ENCODE measurements at places on chromosomes 5 and 9.
A peak's percentile ranks its signal among the peaks of the same experiment; 100 is the strongest.

GRCh38 chr5:88159591-88159990, 109.1 kb downstream of the TMEM161B start:
- no peak for DNase-seq

DNA sequence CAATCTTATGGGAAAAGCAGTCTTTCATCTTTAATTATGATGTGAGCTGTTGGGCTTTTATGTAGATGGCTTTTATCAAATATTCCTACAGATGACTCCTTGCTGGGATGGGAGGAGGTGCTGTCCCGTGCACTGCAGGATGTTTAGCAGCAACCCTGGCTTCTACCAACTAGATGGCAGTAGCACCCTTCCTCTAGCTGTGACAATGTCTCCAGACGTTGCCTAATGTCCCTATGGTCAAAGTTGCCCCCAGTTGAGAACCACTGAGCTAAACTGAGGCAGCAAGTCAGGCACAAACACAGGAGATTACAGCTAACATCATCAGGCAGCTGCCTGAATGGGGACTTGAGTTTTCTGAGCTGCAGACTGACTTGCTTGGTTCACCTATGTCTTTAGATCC, 401.9 kb upstream of the PDE4D start:
- DNase-seq = no peak

GRCh38 chr5:175813943-175814630, 57.3 kb upstream of the CPLX2 start:
- no peak for DNase-seq

- DNase-seq = no peak
Measured at GRCh38 chr9:136960212-136960937, 8.3 kb downstream of the LCN12 start.

DNA sequence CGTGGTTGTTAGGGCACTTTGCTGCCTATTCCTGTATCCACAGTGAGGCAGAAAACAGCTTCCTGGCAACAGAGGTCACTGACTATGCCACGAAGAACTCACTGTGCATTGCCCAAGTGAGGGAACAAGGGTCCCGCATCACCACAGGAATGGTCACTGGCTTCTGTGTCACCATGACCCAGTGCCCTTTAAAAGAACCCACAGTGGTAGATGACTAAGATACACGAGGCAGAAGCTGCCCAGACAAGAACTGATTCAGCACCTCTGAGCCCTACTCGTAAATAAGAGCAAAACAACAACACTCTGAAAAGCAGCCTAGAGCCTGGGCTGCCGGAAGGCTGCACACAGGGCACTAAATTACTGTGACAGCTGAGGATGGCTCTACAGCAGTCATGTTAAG, 236.6 kb upstream of the RASEF start:
- no peak for DNase-seq

- DNase-seq = no peak
Measured at GRCh38 chr5:82376307-82376706, 98.2 kb upstream of the RPS23 start.

- no peak for DNase-seq
Measured at GRCh38 chr5:173670130-173670651, 53.7 kb upstream of the BOD1 start.

GRCh38 chr5:115457571-115457970, 87.0 kb downstream of the FEM1C start:
- no peak for DNase-seq

- DNase-seq = no peak
Measured at GRCh38 chr5:72189146-72189545, 81.9 kb downstream of the MAP1B start.

GRCh38 chr9:2478421-2478820, 143.2 kb upstream of the VLDLR start:
- no peak for DNase-seq

- no peak for DNase-seq
Measured at GRCh38 chr5:22314548-22314947, 538.6 kb downstream of the CDH12 start.

DNA sequence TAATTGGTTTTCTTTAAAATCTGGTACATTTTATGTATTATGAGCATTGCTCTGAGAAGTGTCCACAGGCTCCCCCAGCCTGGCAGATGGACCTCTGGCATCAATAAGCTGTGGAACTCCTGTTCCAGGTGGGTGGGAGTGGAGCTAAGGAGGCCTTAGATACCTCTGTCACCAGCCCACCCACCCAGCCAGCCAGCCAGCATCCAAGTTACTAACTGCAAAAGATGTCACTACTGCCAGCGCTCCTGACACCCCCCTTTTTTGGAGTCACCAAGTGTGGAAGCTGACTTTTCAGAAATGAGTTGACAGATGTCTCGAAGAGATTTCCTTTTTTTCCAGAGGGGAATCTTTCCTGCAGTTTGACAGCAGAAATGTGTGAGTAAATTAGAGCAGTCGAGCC, 111.2 kb downstream of the GALNT10 start:
- no peak for DNase-seq

DNA sequence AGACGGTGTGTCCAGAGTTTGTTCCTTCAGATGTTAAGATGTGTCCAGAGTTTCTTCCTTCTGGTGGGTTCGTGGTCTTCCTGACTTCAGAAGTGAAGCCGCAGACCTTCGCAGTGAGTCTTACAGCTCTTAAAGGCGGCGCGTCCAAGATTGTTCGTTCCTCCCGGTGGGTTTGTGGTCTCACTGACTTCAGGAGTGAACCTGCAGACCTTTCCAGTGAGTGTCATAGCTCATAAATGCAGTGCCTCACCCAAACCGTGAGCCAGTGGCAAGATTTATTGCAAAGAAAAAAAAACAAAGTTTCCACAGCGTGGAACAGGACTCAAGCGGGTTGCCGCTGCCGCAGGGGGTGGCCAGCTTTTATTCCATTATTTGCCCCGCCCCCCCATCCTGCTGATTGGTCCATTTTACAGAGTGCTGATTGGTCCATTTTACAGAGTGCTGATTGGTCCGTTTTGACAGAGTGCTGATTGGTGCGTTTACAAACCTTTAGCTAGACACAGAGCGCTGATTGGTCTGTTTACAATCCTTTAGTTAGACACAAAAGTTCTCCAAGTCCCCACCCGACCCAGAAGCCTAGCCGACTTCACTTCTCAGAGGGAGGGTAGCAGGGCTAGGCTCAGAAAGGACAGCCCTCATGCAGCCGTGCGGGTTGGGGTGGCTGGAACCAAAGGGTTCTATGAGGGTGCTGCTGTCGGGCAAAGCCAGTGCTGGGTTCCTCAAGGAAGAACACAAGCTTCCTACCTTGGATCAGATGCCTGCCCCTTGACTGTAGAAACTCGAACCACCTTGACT, 9.1 kb upstream of the RNF130 start:
- peak; percentile 49 for DNase-seq

DNA sequence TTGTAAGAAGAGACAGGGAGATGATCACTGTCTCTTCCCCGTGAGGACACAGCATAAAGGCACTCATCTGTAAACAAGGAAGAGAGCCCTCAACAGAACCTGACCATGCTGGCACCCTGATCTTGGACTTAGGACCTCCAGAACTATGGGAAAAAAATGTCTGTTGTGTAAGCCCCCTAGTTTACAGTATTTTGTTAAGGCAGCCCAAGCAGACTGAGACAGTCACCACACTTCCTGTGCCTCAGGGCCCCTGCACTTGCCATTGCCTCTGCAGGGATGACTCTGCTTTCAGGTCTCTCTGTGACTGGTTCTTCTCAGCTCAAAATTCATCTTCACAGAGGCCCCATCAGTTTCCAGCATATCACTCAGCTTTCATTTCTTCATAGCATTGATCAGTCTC, 372.1 kb downstream of the TLE1 start:
- no peak for DNase-seq

Measured in stimulated activated CD4-positive, alpha-beta T cell treated with anti-CD3 and anti-CD28 coated beads, Interleukin-4, amount 100 ng/mL, for 4 hours (primary cell).